ENCODE measurements at places on chromosomes 6 and 20. TPM values are rescaled to one million over a fixed set of nuclear protein-coding genes. Genes with fewer than 3 reads are reported as not detected.

Gene PTK6
- polyA plus RNA-seq = 0.21 TPM

Gene SLC22A7
- not detected for polyA plus RNA-seq

Gene COX4I2
- 0.64 TPM for polyA plus RNA-seq

Gene COL19A1
- polyA plus RNA-seq = 41.4 TPM

Gene PFDN6
- polyA plus RNA-seq = 46.0 TPM

Gene TNFRSF6B
- polyA plus RNA-seq = not detected

Gene OLIG3
- not detected for polyA plus RNA-seq

Gene DLK2
- polyA plus RNA-seq = 0.39 TPM

Gene VTA1
- 81.5 TPM for polyA plus RNA-seq

Gene PAK1IP1
- 14.5 TPM for polyA plus RNA-seq

Gene PKIB
- not detected for polyA plus RNA-seq

Gene SCUBE3
- polyA plus RNA-seq = 0.10 TPM

Gene FRMD1
- polyA plus RNA-seq = not detected

Gene PACSIN1
- not detected for polyA plus RNA-seq

Gene AURKA
- polyA plus RNA-seq = 0.96 TPM

Gene C6orf132
- not detected for polyA plus RNA-seq

Gene LTB
- 2,491 TPM for polyA plus RNA-seq

Gene ZNF322
- polyA plus RNA-seq = 8.0 TPM

Gene KIAA0408
- not detected for polyA plus RNA-seq

Gene ZNF311
- polyA plus RNA-seq = not detected

Gene ELOVL5
- polyA plus RNA-seq = 200 TPM

Gene ZFP57
- 3.1 TPM for polyA plus RNA-seq

Gene SNAI1
- 0.65 TPM for polyA plus RNA-seq

Gene GPR6
- not detected for polyA plus RNA-seq

Measured in naive B cell (primary cell).